PC-9 (cell line): ENCODE measurements at places on chromosomes 3 and 15.

- no peaks in the 10 kb centered on the region for H3K36me3 ChIP-seq
- DNase-seq: no peak
- no peak overlapping the region for H3K4me3 ChIP-seq
Measured at GRCh38 chr15:27683121-27683520, 416.0 kb downstream of the OCA2 start.

GRCh38 chr3:53065841-53066480 lies 20.1 kb upstream of the SFMBT1 start:
- H3K4me3 ChIP-seq: no peak overlapping the region
- H3K36me3 ChIP-seq: no peaks in the 10 kb centered on the region
- no peak overlapping the region for H3K27ac ChIP-seq
- DNase-seq: no peak
- no peaks in the 10 kb centered on the region for H3K4me1 ChIP-seq

DNA sequence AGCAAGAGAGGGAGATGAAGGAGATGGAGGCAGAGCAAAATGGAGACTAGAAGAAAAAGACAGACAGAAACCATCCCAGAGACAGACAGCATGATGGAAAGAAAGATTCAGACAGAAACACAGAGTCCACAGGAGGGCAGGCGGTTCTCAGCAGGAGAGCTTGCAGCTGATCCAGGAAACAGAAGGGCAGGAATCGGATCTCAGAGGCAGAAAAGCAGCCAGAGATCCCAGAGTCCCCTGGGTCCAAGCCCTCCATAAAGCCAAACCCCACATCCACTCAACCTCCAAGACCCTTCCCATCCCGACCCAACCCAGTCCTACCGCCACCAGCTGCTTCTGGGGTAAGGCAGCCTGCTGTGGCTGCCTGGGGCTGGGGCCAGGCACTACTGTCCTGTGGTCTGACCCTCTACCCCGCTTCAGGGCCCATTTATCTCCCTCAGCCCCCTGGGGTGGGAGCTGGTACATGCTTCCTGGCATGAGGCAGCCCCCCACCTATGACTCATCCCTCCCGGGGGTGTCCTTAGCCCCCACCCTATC lies at the start of gene UCN2:
Gene UCN2 (minus strand): TSS at position 400 of the 537 bp plus-strand sequence. CDS start 657 bp downstream, outside the sequence.
- H3K27me3 ChIP-seq: no peaks in the 10 kb centered on the region
- H3K36me3 ChIP-seq: no peaks in the 10 kb centered on the region
- H3K4me3 ChIP-seq: no peak within 1 kb of the TSS
- peaks cover 13% of the 10 kb centered on the region for H3K4me1 ChIP-seq
- H3K27ac ChIP-seq: no peak within 1 kb of the TSS
- DNase-seq: no peak

- H3K27ac ChIP-seq: no peak overlapping the region
Measured at GRCh38 chr15:83292317-83292716, 7.9 kb upstream of the BNC1 start.

GRCh38 chr3:23600167-23600871 lies 205.4 kb upstream of the UBE2E1 start:
- H3K36me3 ChIP-seq: no peaks in the 10 kb centered on the region
- peak; percentile 69 for DNase-seq
- H3K27ac ChIP-seq: peak overlapping the region; percentile 79
- H3K4me3 ChIP-seq: no peak overlapping the region
- H3K27me3 ChIP-seq: no peaks in the 10 kb centered on the region

DNA sequence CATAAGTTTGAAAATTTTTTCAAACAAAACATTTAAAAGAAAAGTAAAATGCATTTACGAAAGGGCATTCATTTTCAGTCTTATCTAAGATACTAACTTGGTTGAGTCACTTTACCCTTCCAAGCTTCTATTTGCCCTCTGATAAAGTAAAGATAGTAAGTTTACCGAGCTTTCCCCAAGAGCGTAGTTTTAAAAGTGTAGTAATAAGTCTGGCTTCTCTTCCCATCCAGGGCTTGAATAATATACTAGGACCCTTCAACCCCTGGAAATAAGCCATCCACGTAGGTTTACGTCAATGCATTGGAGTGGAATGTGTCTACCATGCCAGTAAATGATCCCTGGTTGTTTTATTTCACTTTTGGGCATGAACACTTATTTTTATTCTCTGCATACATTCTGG lies 608.3 kb downstream of the NTRK3 start:
- no peaks in the 10 kb centered on the region for H3K36me3 ChIP-seq
- DNase-seq: no peak
- no peak overlapping the region for H3K4me3 ChIP-seq
- no peaks in the 10 kb centered on the region for H3K4me1 ChIP-seq
- no peaks in the 10 kb centered on the region for H3K27me3 ChIP-seq

DNA sequence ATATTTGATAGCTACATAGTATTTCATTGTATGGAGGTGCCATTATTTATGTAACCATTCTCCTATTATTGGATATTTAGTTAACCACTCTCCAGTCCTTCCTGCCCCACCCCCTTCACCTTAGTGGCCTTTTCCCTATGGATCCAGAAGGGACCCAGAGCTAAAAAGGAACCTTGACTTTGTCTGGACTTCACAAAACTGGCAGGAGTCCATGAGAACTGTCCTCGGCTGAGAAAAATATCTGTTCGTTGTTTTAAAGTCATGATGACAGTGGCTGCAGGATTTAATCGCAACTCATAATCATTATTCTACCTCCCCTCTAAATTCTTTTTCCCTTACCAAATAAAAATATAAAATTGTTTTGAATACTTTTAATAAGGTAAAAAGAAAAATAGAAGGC lies 129.7 kb downstream of the CMSS1 start:
- H3K4me1 ChIP-seq: peaks cover 7% of the 10 kb centered on the region
- H3K4me3 ChIP-seq: no peak overlapping the region
- no peaks in the 10 kb centered on the region for H3K27me3 ChIP-seq

DNA sequence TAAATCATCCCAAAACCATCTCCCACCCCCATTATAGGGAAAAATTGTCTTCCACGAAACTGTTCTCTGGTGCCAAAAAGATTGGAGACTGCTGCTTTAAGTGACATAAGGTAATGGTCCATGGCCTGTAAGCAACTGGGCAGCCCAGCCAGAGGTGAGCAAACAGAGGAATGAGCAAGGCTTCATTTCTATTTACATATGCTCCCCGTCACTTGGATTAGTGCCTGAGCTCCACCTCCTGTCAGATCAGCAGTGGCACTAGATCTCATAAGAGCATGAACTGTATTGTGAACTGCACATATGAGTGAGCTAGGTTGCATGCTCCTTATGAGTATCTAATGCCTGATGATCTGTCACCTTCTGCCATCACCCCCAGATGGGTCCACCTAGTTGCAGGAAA lies 1159.8 kb upstream of the ALCAM start:
- no peak for DNase-seq
- H3K36me3 ChIP-seq: no peaks in the 10 kb centered on the region
- H3K4me1 ChIP-seq: no peaks in the 10 kb centered on the region
- H3K4me3 ChIP-seq: no peak overlapping the region
- no peaks in the 10 kb centered on the region for H3K27me3 ChIP-seq
- no peak overlapping the region for H3K27ac ChIP-seq

- H3K4me1 ChIP-seq: peaks cover 18% of the 10 kb centered on the region
- no peak overlapping the region for H3K27ac ChIP-seq
- no peak overlapping the region for H3K4me3 ChIP-seq
- H3K27me3 ChIP-seq: no peaks in the 10 kb centered on the region
Measured at GRCh38 chr15:68581725-68582124, 2.9 kb downstream of the CORO2B start.

GRCh38 chr15:84108728-84109127 lies 126.8 kb upstream of the GOLGA6L4 start:
- H3K27me3 ChIP-seq: no peaks in the 10 kb centered on the region
- no peaks in the 10 kb centered on the region for H3K4me1 ChIP-seq
- H3K27ac ChIP-seq: no peak overlapping the region
- no peak for DNase-seq
- H3K4me3 ChIP-seq: no peak overlapping the region

DNA sequence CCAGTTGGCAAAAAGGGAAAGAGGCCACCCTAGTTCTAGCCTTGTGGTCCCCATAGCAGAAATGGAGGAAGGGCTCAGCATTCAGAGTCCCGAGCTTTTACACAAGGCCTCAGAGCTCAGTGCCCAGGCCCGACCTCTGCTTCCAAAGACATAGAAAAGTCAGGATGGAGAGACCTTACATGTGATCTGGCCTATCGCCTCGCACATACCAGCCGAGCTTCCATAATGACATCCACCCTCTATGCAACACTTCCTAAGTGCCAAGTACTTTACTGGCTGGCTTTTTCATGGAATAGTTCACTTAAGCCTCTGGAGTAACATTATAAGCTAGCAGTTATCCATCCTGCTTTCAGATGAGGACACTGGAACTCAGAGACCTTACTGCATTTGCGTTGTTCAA lies 275.9 kb downstream of the FAM43A start:
- no peaks in the 10 kb centered on the region for H3K4me1 ChIP-seq
- H3K27me3 ChIP-seq: no peaks in the 10 kb centered on the region
- H3K27ac ChIP-seq: no peak overlapping the region
- H3K36me3 ChIP-seq: no peaks in the 10 kb centered on the region

DNA sequence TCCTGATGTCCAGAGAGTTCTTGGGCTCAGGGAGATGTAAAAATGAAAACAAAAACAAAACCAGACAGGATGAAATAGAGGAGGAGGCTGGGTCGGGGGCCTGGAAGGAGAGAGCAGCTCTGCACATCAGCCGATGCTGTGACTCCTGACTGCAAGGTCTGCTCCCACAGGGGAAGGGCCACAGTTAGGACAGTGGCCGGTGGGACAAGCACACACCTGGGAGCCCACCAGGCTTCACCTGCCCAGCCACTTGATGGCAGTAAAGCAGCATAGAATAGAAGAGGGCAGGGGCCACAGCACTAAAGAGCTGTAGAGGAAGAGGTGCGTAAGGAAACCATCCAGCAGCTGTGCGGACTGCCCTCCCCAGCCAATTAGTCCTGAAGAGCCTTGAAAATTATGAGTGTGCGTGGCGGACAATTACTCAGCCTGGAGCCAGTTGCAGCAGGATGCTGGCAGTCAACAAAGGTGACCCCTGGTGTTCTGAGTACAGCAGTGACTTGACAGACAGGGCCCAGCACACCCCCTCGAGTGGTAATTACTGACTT lies 29.8 kb downstream of the ALS2CL start:
- no peaks in the 10 kb centered on the region for H3K27me3 ChIP-seq
- H3K36me3 ChIP-seq: no peaks in the 10 kb centered on the region
- H3K4me1 ChIP-seq: peaks cover 28% of the 10 kb centered on the region
- no peak overlapping the region for H3K4me3 ChIP-seq
- no peak overlapping the region for H3K27ac ChIP-seq

DNA sequence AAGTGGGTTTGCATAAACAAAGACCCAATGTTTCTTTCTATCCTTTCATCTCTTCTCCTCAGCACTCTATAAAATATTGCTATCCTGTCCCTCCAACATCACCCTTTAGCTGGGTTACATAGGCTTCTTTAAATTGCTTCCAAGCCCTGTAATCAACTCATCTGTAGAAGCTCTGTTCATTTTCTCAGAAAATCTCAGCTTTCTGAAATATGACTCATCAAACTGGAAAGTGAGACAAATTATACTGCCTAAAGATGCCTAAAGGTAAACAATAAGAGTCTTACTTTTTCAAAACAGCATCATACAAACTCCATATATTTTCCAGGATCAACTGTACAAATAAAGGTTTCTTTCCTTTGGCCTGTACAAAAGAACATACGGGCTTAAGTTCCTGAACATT lies 33.8 kb downstream of the EFL1 start:
- no peaks in the 10 kb centered on the region for H3K27me3 ChIP-seq
- H3K4me1 ChIP-seq: no peaks in the 10 kb centered on the region
- H3K36me3 ChIP-seq: no peaks in the 10 kb centered on the region
- no peak overlapping the region for H3K4me3 ChIP-seq
- no peak for DNase-seq
- H3K27ac ChIP-seq: no peak overlapping the region

GRCh38 chr3:183022936-183023516 lies 42.7 kb upstream of the DCUN1D1 start:
- no peak overlapping the region for H3K27ac ChIP-seq
- no peak for DNase-seq
- no peaks in the 10 kb centered on the region for H3K4me1 ChIP-seq

DNA sequence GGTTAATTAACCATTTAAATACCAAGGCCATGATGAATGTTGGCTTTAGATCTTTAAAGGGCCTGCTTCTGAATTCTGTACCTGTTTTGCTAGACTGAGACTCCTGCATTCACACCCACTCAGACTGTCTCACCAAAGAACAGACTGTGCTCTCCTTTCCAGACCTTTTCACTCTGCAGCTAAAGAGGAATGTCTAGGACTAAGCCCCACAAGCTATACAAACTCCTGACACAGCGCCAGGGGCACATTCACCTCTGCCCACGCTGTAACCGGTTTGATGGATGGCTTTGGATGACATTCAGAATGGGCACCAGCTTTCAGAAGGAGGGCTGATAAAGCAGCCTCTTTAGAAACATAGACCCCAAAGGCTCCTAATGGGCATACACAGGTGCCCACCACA lies 200.1 kb downstream of the KCNMB2 start:
- no peaks in the 10 kb centered on the region for H3K4me1 ChIP-seq
- no peak overlapping the region for H3K27ac ChIP-seq
- no peaks in the 10 kb centered on the region for H3K36me3 ChIP-seq
- H3K4me3 ChIP-seq: no peak overlapping the region
- no peaks in the 10 kb centered on the region for H3K27me3 ChIP-seq
- no peak for DNase-seq

DNA sequence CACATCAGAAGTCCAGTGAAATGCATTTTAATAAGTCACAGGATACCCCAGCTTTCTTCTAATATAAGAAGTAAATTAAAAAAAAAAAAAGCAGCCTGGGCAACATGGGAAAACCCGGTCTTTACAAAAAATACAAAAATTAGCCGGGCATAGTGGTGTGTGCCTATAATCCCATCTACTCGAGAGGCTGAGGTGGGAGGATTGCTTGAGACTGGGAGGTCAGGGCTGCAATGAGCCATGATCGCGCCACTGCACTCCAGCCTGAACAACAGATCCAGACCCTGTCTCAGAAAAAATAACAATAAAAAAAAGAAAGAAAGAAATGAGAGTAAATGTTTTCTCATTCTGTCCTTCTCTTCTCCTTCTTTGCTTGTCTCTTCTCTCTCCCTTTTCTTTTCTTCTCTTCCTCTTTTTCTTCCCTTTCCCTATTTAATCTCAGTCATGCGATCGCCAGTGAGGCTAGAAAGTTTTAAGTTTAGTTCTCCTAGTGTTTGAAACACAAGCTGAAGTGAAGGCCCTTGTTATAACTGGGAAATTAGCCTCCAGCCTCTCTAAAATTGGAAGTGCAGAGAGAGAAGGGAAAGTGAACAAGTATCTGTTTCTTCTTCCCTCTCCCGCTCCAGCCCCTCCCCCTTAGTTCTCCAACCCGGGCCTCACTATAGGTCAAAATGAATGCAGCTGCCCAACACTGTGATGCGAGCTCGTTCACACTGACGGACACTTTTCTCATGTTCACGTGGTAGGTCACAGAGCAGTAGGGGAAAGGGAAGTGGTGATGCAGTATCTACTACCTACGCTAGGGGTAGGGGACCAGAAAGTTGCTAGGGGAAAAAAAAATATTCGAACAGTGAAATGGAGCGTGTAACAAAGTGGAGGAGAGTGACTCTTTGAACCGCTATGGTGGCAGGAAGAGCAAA lies 23.5 kb upstream of the TSC22D2 start:
- no peak overlapping the region for H3K27ac ChIP-seq
- H3K4me1 ChIP-seq: no peaks in the 10 kb centered on the region
- H3K27me3 ChIP-seq: no peaks in the 10 kb centered on the region
